ENCODE measurements at places on chromosomes 5 and 9.

DNA sequence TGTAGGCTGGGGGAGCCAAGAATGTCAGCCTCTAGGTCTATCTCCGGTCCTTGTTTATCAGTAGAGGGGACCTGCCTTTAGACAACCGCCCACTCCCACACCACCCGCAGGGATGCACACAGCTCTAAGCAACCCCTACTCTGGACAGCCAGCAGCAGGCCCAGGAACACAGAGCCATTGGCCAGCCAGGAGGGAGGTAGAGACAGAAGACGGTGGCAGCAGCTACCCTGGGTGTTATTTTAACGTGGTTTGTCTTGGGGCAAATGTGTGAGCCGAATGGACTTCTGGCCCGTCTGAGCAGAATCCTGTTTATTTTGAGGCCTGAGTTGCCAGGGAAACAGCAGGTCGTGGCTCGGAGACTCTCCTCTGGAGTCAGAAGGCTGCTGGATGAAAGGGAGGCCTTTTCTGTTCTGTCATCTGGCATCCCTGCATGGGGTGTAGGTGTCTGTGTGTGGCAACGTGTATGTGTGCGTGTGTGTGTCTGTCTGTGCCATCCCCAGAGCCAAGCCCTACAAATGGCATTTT lies 382 bp upstream of the FGF1 start:
- DNase-seq = no peak

- no peak for DNase-seq
These were observed 39.1 kb upstream of the NOTCH1 start for GRCh38 chr9:136584934-136585333.

- no peak for DNase-seq
These were observed 397.7 kb downstream of the TMEM38B start for GRCh38 chr9:106092083-106092482.

DNA sequence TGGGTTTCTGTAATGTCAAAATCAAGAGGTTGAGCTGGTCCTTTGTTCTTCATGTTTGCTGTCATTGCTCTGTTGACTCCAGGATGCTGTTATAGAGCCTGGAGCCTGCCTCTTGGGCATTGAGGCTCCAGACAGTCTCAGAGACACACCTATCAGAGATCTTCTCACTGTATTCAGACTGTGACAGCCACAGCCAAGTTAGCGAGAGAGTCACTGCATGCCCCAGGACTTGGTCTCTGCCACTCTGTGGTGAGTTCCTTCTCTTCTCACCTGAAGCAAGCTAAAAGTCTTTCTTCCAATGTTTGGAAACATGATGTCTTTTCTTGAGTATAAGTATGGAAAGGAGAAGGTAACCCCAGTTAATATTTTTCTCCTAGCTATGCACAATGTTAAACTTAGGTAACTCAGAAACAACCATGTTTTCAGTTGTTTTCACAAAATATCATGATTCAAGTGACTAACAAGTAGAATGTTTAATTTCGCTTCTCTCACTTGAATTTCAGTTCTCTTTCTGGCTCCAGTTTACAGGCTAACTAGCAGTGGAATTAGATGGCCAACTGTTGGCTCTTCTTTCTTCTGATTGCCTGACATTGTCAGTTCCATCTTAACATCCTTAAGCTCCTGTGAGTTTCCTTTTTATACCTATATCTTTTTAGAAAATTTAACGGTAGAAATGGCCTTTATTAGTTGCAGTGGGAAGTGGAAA lies 20.6 kb upstream of the ZFYVE16 start:
- no peak for DNase-seq

DNA sequence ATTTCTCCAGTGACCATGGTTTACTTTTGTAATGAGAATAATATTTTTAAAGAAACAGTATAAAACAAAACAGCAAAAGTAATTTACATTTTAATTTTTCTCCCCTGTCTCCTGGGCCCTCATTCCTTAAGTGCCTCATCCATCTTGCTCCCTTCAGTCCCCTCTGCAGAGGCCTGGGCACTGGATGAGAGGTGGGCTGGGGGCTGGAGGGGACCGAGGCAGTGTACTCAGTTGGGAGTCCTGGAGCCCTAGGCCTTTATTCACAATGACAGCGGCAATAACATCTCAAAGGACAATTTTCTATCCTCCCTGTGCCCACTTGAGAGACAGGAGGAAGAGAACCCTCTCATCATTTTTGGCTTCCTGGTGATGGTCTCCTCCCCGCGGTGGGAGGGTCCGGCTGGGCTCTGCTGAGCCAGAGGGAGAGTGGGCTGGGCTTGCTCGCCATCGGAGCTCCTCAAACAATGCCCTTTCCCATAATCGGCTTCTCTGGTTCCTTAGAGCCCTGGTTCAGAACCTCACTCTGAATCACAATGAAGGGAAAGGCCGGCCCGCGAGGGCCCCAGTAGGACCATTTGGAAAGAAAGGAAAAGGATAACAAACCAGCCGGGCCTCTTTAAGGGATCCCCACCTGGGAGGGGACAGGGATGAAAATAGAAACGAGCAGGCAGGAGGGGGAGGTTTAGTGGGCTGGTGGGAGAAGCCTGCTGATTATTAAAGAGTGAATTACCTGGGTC lies 9.7 kb upstream of the SMIM32 start:
- DNase-seq = no peak

DNA sequence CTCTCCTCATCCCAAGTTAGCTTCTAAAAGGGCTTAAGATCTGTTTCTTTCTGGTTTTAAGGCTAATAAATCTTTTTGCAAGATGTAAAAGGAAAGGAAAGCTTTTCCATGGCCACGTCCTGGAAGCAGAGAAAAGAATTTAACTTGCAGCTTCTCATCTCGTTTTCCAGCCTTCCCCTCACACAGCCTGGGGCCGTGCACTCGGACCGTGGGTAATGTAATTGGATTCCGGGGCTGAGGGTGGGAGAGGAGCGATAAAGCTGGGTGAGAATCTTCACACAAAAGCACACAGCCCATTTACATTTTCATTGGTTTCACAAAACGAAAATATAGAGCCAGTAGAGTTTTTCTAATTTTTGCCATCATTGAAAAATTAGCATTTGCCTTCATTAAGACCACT lies 91.2 kb downstream of the IRX2 start:
- DNase-seq = no peak

- no peak for DNase-seq
These were observed 23.5 kb upstream of the SUSD1 start for GRCh38 chr9:112198646-112199045.

- DNase-seq = no peak
These were observed 67.8 kb downstream of the RALGPS1 start for GRCh38 chr9:126982215-126983002.

- DNase-seq = no peak
These were observed 132.2 kb downstream of the EBF1 start for GRCh38 chr5:158967541-158967940.

DNA sequence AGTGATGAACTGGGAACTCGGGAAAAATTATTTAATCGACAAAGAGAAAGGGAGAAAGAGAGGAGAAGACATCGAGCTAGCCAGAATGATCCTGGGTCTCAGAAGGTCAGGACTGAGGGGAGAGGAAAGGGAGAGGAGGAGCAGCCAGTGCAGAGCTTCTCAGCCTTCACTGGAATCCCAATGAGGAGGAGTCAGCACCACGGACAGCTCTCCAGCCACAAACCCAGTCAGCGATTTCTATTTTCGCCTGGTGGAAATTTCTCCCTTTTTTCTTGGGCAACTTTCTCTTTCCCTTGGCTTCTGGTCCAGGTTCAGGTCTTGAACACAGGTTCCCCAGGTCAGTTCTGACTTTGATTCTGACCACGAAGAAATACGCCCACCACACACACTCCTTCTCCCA lies 1.6 kb upstream of the BRINP1 start:
- no peak for DNase-seq

DNA sequence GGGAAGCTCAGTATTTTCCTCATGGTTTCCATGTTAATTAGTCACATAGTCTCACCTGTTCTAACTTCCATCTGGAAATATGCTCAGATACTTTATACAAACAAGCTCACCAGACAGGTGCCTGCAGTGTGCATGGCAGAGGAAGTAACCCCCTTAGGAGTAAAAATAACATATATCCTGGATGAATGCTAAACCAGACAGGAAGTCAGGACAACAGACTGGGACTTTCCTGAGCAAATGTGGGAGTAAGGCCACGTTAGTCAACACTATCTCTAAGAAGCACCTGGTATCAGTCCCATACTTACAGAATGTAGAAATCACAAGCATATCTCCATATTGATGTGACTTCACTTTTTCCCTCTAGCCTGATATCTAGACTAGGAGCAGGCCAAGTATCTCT lies 128.4 kb downstream of the SEC61B start:
- DNase-seq = no peak

- no peak for DNase-seq
These were observed 31.0 kb upstream of the GNA14 start for GRCh38 chr9:77679088-77679487.

DNA sequence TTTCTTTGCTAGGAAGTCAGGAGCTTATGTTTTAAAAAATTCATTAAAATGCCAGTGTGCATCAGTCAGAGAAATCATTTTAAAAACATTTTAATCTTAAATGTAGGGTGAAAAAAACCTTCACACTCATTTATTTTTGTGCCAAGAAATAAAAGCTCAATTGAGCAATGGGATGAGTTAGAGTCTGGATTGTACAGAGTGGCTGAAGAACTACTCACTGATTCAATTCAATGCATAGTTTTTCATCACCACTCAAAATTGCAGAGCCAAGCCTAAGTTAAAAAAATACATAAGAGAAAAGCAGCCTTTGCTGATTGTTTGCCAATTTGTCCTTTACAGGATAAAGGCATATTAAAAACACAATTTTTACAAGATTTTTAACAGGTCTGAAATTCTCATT lies 168.2 kb upstream of the DMRTA1 start:
- no peak for DNase-seq

DNA sequence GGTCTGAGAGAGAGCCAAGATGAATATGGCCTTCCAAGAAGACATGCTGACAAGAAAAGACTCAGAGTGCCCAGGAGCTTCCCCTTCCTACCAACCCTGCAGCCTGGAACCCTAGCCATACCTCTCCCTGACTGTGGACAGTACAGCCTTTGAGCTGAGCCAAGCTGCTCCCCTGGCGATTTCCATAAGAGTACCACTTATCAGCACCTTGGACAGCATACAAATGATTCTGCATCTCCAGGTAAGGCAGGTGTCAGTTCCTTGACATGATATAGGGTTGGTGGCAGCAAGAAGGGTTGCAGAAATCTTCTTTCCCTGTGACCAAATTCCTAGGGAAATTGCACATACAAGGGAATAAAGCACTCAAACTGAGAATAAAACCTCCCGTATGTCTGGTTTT lies 58.3 kb downstream of the MFAP3 start:
- no peak for DNase-seq

DNA sequence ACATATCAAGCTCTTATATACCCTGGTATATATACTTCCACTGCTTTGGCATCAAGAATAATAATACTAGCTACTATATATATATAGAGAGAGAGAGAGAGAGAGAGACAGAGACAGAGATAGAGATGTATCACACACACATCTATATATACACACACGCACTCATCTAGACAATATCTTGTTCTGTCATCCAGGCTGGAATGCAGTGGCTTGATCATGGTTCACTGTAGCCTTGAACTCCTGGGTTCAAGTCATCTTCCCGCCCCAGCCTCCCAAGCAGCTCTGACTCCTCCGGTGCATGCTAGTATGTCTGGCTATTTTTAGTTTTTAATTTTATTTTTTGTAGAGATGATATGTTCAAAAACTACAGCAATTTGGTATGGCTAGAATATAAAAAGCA lies 22.5 kb downstream of the ANKHD1 start:
- DNase-seq = no peak

DNA sequence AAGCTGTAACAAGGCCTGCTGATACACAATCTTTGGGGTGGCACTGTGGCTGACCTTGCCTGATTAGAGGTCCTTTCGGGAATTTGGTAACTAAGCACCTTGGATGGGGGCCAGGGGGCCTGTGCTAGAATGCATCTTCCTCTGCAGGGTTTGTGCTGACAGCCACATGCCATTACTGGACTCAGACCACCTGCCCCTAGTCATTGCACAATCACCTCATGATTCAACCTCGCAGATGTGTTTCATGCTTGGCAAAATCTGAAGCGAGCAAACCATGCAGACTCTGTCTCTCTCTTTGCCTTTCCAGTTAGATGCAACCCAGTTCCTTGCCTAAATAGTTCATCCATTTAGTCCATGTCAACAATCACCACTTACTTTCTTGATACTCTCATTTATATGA lies 96.5 kb upstream of the ERCC6L2 start:
- DNase-seq = no peak

- DNase-seq = no peak
These were observed 31.1 kb downstream of the SLC1A3 start for GRCh38 chr5:36637516-36637915.

All from stimulated activated CD8-positive, alpha-beta memory T cell treated with anti-CD3 and anti-CD28 coated beads, Interleukin-7, amount 100 ng/mL, for 4 hours (primary cell).